CD4-positive, alpha-beta T cell (primary cell): ENCODE measurements at places on chromosomes 6 and 20.

- H3K36me3 ChIP-seq = no peaks in the 10 kb centered on the region
- DNase-seq = no peak
- H3K4me3 ChIP-seq = no peak overlapping the region
- H3K27ac ChIP-seq = no peak overlapping the region
- no peaks in the 10 kb centered on the region for H3K27me3 ChIP-seq
Observed at GRCh38 chr6:54998576-54998975, 152.0 kb downstream of the FAM83B start.

GRCh38 chr20:63183422-63184146 is 32.3 kb downstream of the YTHDF1 start:
- H3K36me3 ChIP-seq = no peaks in the 10 kb centered on the region
- H3K4me3 ChIP-seq = no peak overlapping the region
- no peak overlapping the region for H3K27ac ChIP-seq
- peaks cover 26% of the 10 kb centered on the region for H3K27me3 ChIP-seq
- peak; percentile 45 for DNase-seq
- peaks cover 11% of the 10 kb centered on the region for H3K4me1 ChIP-seq

- no peaks in the 10 kb centered on the region for H3K4me1 ChIP-seq
- no peak overlapping the region for H3K27ac ChIP-seq
- H3K4me3 ChIP-seq = no peak overlapping the region
- H3K36me3 ChIP-seq = no peaks in the 10 kb centered on the region
Observed at GRCh38 chr6:135640048-135640447, 142.5 kb upstream of the AHI1 start.

DNA sequence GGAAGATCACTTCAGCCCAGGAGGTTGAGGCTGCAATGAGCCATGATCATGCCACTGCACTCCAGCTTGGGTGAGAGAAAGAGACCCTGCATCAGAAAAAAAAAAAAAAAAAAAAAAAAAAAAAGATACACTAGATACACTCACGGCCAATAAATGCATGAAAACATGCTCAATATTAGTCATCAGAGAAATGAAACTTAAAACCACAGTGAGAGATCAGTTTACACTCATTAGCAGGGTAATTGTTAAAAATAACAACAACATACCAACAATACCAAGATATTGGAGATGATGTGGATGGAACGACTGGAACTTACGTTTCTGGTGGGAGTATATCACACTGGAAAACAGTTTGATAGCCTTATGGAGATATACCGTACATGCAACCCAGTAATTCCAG is 29.9 kb downstream of the HS3ST5 start:
- no peaks in the 10 kb centered on the region for H3K36me3 ChIP-seq
- H3K4me3 ChIP-seq = no peak overlapping the region
- no peaks in the 10 kb centered on the region for H3K4me1 ChIP-seq
- no peak for DNase-seq

DNA sequence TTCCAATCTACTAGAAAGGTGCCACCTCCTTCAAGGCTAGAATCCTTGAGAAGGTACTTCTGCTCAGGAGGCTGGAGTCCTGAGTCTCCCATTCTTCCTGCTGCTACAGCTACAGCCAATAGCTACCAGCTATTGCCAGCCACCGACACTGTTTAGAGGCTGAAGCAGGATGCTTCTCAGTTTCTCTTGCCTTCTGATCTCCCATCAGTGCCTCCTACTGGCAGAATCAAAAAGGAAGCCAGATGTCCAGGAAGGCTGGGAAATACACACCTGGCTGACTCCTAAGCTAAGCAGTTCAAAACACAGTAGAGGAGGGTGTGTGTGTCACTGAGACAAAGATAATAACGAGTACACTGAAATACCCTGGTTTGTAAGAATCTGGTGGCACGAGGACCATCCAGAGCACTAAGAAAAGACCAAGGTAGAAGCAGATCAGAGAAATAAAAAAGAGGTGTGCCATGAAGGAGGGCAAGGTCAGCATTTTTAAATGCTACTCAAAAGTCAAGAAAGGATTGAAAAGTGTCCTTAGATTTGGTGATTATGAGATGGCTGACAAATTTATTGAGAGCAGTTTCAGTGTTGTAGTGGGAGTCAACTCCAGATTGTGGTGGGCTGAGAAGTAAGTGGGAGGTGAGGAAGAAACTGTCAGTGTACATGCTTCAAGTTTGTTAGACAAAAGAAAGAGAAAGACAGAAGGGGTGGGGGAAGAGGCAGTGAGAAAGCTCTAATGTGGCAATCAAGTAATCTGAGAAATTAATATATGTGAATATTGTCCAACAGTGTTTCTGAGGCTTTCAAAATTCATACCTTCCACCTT is 2.3 kb upstream of the HLA-DMA start:
- H3K4me1 ChIP-seq = peaks cover 21% of the 10 kb centered on the region
- H3K36me3 ChIP-seq = no peaks in the 10 kb centered on the region
- no peak overlapping the region for H3K4me3 ChIP-seq
- no peak overlapping the region for H3K27ac ChIP-seq

DNA sequence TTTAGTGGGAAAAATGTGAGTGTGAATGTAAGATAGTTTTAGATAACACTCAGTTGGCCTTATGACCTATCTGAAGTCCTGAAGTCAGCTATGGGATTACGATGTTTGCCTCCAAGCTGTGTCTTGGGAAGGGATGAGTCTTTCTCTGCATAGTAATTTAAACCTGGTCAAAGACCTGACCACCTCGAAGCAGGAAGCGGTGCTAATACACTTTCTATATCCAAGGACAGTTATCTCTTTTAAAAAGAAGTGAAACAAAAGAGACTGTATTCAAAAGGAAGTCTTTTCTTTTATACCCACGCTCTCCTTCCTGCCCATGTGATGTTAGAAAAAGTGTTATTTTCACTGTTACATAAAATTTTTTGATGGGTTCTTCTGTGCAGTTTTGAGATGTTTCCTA is 94.9 kb downstream of the JARID2 start:
- H3K27ac ChIP-seq = peak overlapping the region; percentile 38
- DNase-seq = no peak
- H3K27me3 ChIP-seq = no peaks in the 10 kb centered on the region
- H3K36me3 ChIP-seq = no peaks in the 10 kb centered on the region
- H3K4me1 ChIP-seq = peaks cover 40% of the 10 kb centered on the region
- no peak overlapping the region for H3K4me3 ChIP-seq

- no peak for DNase-seq
- H3K36me3 ChIP-seq = peaks cover 83% of the 10 kb centered on the region
- no peak overlapping the region for H3K27ac ChIP-seq
- peaks cover 3% of the 10 kb centered on the region for H3K4me1 ChIP-seq
- no peaks in the 10 kb centered on the region for H3K27me3 ChIP-seq
Observed at GRCh38 chr6:138410972-138411880, 7.2 kb downstream of the HEBP2 start.

DNA sequence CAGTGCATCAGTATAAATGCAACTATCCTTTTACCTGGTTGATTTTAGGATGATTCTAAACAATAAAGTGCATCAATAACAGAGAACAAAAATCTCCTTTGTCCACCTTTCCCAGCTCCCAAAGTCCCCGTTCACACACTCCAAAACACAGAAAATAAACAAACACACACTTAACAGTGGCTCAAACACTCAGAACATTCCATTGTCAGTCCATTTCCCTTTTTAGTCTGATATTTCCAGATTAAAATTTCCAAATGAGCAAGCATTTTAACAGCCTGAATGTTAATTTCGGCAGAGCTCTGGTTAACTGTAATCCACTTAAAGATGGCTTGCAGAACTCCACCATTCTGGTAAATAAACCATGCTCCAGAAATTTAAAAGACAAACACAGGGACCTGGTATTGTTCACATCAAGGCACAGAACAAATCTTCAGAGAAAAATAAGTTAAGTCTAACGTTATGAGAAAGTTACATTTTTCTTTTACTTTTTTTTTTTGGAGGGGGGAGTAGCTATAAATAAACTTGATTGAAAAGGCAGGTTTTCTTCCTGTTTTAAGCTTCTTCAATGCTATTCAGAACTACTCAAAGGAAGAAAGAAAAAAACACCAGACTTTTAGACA is 100.8 kb downstream of the DST start:
- H3K4me1 ChIP-seq = peaks cover 5% of the 10 kb centered on the region

- H3K4me1 ChIP-seq = peaks cover 12% of the 10 kb centered on the region
- H3K36me3 ChIP-seq = no peaks in the 10 kb centered on the region
- H3K27me3 ChIP-seq = no peaks in the 10 kb centered on the region
- H3K4me3 ChIP-seq = no peak overlapping the region
- peak overlapping the region; percentile 20 for H3K27ac ChIP-seq
Observed at GRCh38 chr6:151702851-151703658, 104.4 kb upstream of the ESR1 start.

- DNase-seq = no peak
- H3K27ac ChIP-seq = no peak overlapping the region
- no peaks in the 10 kb centered on the region for H3K27me3 ChIP-seq
- no peaks in the 10 kb centered on the region for H3K4me1 ChIP-seq
Observed at GRCh38 chr6:106411056-106411455, 50.5 kb downstream of the CRYBG1 start.

GRCh38 chr6:5158180-5158579 is 73.0 kb downstream of the PPP1R3G start:
- DNase-seq = no peak
- no peak overlapping the region for H3K4me3 ChIP-seq
- H3K36me3 ChIP-seq = no peaks in the 10 kb centered on the region
- H3K27me3 ChIP-seq = no peaks in the 10 kb centered on the region

GRCh38 chr20:59392736-59393135 is 92.3 kb downstream of the EDN3 start:
- DNase-seq = no peak
- peaks cover 17% of the 10 kb centered on the region for H3K27me3 ChIP-seq
- no peaks in the 10 kb centered on the region for H3K36me3 ChIP-seq
- no peaks in the 10 kb centered on the region for H3K4me1 ChIP-seq
- H3K4me3 ChIP-seq = no peak overlapping the region

GRCh38 chr20:9375221-9375681 is 139.1 kb upstream of the LAMP5 start:
- H3K27me3 ChIP-seq = no peaks in the 10 kb centered on the region
- no peak for DNase-seq
- no peak overlapping the region for H3K27ac ChIP-seq
- no peaks in the 10 kb centered on the region for H3K4me1 ChIP-seq

GRCh38 chr20:1254254-1254653 is 11.8 kb upstream of the SNPH start:
- H3K36me3 ChIP-seq = no peaks in the 10 kb centered on the region
- H3K4me3 ChIP-seq = no peak overlapping the region
- H3K27me3 ChIP-seq = no peaks in the 10 kb centered on the region
- no peak overlapping the region for H3K27ac ChIP-seq
- H3K4me1 ChIP-seq = no peaks in the 10 kb centered on the region
- DNase-seq = no peak

- H3K27me3 ChIP-seq = no peaks in the 10 kb centered on the region
- H3K4me3 ChIP-seq = no peak overlapping the region
- peaks cover 14% of the 10 kb centered on the region for H3K4me1 ChIP-seq
- no peaks in the 10 kb centered on the region for H3K36me3 ChIP-seq
- no peak overlapping the region for H3K27ac ChIP-seq
- DNase-seq = no peak
Observed at GRCh38 chr20:57445298-57445697, 54.1 kb downstream of the RBM38 start.

DNA sequence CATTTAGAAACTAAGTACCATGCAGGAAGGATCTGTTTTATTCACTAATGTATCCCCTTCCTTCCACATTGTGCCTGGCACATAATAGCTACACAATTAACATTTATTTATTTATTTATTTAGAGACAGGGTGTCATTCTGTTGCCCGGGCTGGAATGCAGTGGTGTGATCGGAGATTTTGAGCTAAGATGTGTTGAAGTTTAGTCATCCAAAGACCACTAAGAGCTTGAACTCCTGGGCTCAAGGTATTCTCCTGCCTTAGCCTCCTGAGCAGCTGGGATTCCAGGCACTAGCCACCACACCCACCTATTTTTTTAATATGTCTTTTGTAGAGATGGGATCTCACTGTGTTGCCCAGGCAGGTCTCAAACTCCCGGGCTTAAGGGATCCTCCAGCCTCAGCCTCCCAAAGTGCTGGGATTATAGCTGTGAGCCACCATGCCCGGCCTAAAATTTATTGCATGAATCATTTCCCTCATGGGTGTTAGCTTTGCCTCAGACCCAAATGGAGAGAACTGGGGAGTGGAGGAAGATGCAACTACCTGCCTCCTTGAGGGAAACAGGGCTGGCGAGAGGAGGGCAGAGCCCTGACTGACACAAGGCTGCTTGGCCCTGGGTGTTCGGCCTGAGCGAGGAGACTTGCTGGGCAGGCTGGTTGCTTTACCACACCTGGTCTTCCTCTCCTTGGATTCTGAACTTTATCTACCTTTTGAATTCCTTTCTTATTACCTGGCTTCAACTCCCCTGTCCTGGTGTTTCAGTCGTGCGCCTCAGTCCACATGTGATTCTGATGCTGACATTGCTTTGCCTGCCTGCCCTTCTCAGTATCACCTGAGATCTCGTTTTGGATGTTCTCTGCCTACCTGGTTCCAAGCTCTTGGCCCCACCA is 1.7 kb upstream of the DYNLT1 start:
- peaks cover 56% of the 10 kb centered on the region for H3K4me1 ChIP-seq
- no peak for DNase-seq
- peak overlapping the region; percentile 4 for H3K27ac ChIP-seq
- no peaks in the 10 kb centered on the region for H3K27me3 ChIP-seq
- H3K4me3 ChIP-seq = no peak overlapping the region

GRCh38 chr20:63491635-63492230 is 7.2 kb downstream of the EEF1A2 start:
- peaks cover 12% of the 10 kb centered on the region for H3K4me1 ChIP-seq
- no peak overlapping the region for H3K4me3 ChIP-seq
- H3K27me3 ChIP-seq = peaks cover 31% of the 10 kb centered on the region
- no peak overlapping the region for H3K27ac ChIP-seq
- H3K36me3 ChIP-seq = no peaks in the 10 kb centered on the region
- no peak for DNase-seq

DNA sequence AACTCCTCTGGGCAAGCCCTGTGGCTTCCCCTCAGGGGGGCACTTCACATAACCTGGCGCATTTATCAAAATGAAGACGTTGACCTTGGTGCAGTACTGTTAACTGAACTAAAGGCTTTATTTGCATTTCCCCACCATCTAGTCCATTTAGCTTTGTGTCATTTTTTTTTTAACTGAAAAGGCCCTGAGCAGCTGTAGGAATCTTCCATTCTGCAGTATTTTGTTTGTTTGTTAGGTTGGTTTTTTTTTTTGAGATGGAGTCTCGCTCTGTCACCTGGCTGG is 10.7 kb downstream of the TMEM181 start:
- H3K27ac ChIP-seq = no peak overlapping the region
- H3K36me3 ChIP-seq = peaks cover 37% of the 10 kb centered on the region
- DNase-seq = no peak
- H3K4me3 ChIP-seq = no peak overlapping the region
- H3K4me1 ChIP-seq = peaks cover 77% of the 10 kb centered on the region

- no peak overlapping the region for H3K27ac ChIP-seq
Observed at GRCh38 chr6:43454696-43455530, 435 bp downstream of the DLK2 start.

DNA sequence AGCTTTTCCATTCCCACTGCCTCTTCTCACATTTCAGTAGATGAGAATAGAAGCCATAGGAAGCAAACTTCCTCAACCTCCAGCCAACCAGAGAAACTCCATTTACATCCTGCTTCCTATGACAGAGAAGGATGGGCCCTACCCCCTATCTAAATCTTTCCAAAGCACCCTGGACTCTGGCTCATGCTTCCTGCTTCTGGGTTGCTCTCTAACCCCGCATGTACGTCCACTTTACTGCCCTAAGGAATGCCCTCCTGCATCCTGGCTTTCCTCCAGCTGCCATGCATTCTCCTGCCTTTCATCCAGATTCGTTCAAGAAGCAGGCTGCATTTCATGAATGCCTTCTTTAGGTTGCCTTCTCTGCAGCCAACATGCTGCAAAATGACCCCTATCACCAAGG is 91.9 kb downstream of the FAM217A start:
- no peak for DNase-seq
- no peaks in the 10 kb centered on the region for H3K27me3 ChIP-seq
- no peak overlapping the region for H3K27ac ChIP-seq
- no peak overlapping the region for H3K4me3 ChIP-seq
- peaks cover 7% of the 10 kb centered on the region for H3K4me1 ChIP-seq

GRCh38 chr6:13319891-13320564 is 8.3 kb downstream of the TBC1D7 start:
- no peaks in the 10 kb centered on the region for H3K4me1 ChIP-seq
- H3K27me3 ChIP-seq = no peaks in the 10 kb centered on the region
- no peak overlapping the region for H3K27ac ChIP-seq
- H3K4me3 ChIP-seq = no peak overlapping the region
